ENCODE measurements at places on chromosomes 3 and 15.
A peak's percentile ranks its signal among the peaks of the same experiment; 100 is the strongest.

DNA sequence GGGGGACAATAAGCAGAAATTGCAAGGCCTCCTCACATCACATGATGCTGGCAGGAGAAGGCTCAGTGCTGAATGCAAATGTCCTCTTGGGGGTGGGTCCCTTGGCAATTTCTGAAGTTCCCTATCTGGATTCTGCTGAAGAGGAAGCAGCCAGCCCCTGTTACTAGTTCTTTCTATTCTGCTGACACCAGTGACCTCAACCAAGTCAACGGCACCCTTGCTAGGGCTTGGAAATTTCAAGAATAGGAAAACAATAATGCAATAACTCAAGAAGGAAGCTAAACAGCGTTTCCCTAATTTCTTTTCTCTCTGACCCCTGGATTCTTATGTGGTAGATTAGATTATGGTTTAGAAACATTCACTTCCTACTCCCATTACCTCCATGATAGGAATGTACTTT, 46.2 kb upstream of the FOXP1 start:
- DNase-seq = no peak

DNA sequence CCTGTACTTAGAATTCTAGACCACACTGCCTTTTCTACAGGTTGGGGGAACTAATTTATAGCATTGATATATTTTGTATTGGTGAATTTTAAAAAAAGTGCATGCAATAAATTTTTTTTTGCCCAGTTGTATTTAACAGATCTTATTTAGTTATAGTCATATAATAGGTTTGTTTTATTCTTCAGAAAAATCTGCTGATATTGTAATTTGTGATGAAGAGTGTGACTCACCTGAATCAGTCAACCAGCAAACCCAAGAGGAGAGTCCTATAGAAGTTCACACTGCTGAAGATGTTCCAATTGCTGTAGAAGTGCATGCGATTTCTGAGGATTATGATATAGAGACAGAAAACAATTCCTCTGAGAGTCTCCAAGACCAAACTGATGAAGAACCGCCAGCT, 10.3 kb downstream of the ZNF639 start:
- no peak for DNase-seq

- no peak for DNase-seq
Observed at GRCh38 chr15:48631176-48631770, 14.2 kb downstream of the FBN1 start.

- DNase-seq = no peak
Observed at GRCh38 chr3:129181819-129182218, 1.9 kb downstream of the CNBP start.

DNA sequence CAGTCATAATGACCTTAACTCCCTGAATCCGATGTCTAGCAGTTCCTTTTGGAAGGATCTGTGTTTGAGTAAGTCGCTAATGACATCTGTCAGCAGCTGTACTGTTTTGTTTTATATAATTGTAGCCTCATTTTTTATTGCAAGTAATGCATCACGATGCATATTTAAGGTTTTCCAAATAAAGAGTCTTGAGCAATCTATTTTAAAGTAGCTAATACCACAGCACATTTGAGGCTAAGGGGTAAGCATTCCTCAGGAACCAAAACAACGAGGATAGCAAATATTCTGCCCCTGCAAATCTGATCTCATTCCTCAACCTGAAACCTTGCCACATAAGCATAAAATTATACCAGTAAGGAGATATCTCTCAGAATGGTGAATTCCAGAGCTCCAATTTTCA, 98.7 kb downstream of the TBC1D5 start:
- DNase-seq = no peak

- no peak for DNase-seq
Observed at GRCh38 chr3:138434875-138435772, 708 bp downstream of the ESYT3 start.

- DNase-seq = no peak
Observed at GRCh38 chr3:45454466-45454865, 66.1 kb downstream of the LARS2 start.

DNA sequence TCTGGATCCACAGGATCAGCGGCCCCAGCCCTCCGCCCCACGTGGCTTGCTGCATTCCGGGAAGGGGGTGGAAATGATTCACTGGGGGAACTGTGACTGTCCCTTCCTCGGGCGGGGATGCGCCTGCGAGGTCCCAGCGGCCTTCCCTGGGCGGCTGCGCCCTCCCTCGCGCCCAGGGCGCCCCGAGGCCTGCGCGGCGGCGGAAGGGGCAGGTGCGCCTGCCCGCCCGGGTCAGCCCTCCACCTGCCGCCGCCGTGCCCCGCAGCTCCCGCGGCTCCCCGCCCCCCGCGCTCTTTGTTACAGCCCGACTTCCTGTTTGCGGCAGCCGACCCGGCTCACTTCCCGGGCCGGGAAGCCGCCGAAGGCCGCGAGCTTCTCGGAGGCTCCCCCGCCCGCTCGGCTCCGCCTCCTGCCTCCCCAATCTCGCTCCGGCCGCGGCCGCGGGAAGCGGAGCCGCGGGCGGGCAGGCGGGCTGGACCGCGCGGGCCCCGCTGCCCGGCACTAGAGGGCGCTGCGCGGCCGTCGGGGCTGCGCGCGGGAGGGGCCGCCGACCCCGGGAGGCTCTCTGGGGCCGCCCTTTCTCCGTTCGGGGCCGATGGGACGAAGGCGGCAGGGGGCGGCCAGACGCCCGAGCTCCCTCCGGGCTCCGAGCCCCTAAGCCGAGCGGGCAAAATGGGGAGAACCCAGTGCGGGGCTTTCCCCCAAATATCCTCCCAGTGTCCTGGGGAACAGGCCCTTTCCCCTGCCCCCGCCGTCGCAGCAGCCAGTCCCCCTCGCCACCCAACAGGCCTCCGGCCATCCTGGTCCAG, 11.5 kb upstream of the CHAC1 start:
- peak; percentile 82 for DNase-seq

- DNase-seq = no peak
Observed at GRCh38 chr15:78370013-78370412, 29.9 kb downstream of the CRABP1 start.

DNA sequence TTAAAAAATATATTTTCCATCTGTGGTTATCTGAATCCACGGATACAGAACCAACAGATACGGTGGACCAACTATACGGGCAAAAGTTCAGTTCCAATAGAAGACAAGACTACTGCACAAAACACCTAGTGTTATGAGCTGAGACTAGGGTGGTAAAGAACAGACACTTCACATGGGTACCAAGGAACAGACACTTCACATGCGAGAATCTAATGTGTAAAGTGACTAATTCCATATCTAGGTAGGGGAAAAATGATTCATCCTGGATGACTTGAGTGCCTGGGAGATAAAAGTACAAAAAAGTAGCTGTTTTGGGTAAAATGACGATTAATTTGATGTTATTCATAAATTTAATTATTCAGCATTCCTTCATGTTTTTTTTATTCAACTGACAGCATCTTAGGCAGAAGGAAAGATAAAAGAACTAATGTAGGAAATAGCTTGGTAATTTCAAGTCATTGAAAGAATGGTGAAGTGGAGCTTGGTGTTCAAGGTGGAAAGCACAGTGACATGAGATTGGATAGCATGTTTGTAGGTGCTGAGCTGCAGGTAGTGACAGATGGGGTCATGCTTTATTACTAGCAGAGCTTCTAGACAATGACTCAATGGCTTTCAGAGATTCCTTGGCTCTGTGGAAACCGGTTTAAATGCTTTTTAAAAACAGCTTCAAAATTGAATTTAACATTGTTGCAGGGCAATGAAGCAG, 5.2 kb downstream of the CD200 start:
- no peak for DNase-seq

DNA sequence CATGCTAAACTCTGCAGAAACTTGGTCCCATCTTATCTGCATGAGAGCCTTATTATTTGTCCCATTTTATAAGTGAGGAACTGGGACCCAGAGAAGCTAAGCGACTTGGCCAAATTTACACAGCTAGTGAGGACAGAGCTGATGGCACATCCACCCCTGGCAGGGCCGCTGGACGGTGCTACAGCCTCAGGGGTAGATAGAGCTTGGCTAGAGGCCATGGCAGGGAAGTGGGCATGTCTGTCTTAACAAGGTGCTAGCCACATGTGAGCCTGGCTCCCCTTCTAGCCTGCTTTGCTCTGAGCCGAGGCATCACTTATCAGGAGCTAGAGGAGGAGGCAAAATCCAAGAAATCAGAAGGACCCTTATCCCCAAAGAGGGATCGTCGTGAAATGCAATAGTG, 36.7 kb upstream of the SYNM start:
- no peak for DNase-seq

DNA sequence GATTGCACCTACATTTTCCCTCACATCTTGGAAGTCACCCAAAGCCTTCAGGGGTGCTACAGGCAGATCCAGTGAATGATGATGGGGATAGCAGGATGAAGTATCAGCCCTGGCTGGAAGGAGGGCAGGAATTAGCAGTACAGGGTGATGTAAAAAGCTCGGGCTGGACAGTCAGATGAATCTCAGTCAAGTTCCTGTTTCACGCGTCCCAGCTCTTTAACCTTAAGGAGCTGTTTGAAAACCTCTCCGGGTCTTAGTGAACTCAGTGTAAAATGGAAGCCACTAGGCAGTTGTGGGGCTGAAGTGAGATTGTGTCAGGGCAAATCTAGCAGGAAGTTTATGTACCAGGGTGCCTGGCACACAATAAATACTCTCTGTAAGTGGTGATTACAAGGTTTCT, 166.4 kb upstream of the PROK2 start:
- DNase-seq = no peak

All from hindlimb muscle (tissue), 1 donor.